ENCODE measurements at places on chromosomes 12 and 14.

- DNase-seq = no peak
These were observed 33.2 kb downstream of the AKAP3 start for GRCh38 chr12:4615667-4616066.

DNA sequence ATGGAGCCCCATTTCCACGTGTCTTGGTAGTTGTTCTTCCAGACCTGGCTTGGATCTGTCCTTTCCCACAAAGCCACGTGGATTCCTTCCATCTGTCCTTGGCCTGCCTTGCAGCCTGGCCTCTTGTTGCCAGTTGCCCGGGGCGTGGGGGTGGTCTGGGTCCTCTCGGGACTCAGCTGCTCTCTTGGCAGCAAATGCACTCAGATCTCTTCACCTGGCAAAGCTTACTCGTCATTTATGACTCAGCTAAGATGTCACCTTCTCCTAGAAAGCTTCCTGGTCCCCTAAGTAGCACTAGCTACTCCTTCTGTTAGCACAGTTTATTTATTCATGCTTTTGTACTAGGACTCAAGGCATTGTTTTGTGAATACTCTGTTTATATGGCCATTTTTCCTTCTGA, 13.6 kb downstream of the PLEKHG3 start:
- DNase-seq = no peak

DNA sequence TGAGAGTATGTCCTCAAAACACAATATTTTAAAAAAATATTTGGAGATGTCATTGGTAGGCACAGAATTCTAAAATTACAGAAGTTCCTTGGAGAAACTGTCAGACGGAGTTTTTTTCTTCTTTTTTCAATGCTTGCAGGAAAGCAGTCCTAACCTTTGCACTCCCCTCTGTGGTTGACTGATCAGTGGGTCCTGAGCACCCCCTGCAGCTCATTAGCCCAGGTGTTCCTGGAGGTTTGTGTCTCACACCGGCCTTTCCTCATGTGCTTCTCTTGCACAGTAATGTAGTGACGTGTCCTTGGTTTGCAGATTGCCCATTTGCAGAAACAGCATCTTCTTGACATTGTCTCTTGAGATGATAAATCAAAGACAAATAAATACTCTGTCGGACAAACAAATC, 513.0 kb downstream of the TMEM121 start:
- DNase-seq = no peak

DNA sequence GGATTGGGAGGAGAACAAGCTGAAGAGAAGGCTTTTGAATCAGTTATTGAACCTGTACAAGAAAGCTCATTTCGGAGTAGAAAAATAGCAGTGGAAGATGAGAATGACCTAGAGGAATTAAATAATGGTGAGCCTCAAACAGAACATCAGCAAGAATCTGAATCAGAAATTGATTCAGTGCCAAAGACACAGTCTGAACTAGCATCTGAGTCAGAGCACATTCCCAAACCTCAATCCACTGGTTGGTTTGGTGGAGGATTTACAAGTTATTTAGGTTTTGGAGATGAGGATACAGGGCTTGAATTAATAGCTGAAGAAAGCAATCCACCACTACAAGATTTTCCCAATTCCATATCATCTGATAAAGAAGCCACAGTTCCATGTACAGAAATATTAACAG, 13.5 kb downstream of the MIA2 start:
- no peak for DNase-seq

DNA sequence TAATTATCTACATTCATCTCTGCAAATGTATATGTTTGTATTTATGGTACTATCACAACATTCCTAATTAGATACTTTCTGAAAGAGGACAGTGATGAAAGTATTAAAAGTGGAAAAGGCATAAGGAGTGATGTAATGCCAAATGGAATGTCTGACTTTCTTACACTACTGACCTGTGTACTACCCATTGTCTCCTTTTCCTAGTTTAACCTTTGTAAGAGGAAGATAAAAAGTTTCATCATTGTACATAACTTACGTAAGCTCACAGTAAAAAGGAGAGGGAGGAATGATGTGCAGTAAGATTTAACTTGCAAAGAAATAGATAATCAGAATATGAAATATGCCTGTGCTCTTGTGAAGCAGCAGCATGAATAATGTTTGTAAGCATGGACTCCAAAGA, 55.9 kb downstream of the SOX5 start:
- no peak for DNase-seq

DNA sequence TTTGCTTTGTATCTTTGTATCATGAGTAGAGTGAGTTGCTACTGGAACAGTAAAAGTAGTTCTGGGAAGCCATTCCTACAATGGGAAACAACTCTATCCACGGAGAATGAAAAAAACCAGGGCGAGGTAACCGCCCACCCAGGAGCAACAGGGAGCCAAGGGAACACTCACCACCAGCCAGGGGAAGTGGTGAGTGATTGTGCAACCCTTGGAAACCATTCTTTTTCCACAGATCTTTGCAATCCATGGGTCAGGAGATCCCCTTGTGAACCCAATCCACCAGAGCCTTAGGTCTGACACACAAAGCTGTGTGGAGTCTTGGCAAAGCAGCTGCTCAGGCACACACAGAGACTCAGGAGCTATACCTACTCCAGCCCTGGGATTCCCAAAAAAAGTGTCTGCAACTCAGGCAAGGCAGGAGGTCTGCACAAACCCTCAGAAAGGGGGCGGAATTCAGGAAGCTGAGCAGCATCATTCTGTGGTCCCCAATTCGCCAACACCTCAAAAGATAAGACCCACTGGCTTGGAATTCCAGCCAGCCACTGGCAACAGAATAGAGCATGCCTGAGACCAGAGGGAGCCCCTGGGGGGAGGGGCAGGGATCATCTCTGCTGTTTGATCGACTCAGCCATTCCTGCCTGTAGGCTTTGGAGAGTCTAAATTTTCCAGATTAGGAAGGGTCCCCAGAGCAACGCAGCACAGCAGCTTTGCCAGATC, 52.1 kb upstream of the PPFIA2 start:
- DNase-seq = no peak

DNA sequence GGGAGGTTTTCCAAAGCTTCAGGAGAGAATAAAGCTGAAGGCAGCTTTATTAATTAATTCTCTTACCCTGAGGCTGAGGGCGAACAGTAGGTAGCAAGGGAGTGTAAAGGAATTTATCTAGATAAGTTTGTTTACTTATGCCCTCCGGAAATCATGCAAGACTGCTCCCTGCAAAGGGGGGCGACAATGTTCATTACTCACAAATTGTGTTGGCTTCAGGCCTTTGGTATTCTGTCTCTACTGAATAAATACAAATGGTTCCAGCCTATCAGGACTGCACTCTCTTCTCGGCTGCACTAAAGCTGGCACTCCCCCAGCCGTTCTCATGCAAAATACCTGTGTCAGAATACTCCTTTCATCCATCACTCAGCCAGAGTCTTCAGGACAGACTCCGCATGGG, 120.8 kb downstream of the PPHLN1 start:
- no peak for DNase-seq

- no peak for DNase-seq
These were observed 56.0 kb downstream of the MDGA2 start for GRCh38 chr14:47619392-47619791.

DNA sequence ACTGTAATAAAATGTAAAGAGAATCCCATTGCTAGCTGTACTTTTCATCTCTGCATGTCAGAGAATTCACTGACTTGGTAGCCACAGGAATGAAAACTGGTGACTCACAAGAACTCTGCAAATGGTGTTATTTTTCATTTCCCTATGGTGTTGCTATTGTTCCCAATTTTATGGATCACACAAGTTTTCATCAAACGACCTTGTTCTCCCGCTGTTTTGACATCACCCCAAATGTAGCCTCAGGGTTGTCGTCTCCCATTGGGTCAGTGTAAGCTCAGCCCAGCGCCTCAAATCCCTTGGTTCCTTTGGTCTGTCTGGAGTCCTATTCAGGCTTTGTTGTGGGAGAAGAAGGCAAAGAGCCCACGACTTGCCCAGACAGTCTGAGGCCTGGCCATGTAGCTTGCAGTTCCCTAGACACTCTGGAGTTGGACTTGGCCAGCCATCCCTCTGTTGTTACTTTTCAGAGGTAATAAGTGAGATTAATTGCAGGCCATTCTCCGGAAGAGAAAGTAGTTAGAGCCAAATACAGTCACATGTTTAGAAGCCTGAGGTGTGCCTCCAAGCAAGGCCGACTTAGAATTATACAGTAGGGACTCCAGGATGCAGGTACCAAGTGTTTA, 159.2 kb downstream of the TGFB3 start:
- no peak for DNase-seq

- no peak for DNase-seq
These were observed 143.6 kb downstream of the PAWR start for GRCh38 chr12:79547044-79547734.

- DNase-seq = no peak
These were observed 17.8 kb downstream of the RASSF8 start for GRCh38 chr12:25976289-25976688.

DNA sequence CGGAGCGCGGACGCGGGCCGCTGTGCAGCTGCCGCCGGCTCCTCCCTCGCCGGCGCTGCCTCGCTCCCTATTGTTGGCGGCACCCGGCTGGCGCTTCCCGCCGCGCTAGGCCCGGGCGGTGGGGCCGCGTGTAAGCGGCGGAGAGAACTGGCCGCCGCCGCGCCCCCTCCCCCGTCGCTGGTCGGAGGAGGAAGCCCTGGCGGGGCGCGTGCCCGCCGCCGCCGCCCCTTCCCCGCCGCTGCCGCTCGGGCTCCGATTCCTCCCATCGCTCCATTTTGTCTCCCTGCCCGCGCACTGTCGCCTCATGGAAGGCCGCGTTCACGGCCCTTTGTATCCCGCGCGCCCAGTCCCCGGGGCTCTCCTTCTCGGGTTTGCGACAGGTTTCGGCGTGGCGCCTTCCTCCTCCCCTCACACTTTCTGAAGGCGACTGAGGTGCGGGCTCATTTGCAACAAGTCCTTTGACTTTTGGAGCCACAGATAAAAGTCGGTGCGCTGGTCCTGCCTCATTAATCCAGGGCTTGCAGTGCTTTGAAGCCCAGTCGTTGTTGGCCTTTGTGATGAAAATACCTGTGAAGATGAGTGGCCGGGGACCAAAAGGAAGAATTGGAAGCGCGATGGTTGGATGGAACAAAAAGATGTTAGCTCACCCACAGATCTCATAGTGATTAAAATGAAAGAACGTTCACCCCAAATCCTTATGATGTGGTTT, 707 bp downstream of the CPSF6 start:
- peak; percentile 69 for DNase-seq

GRCh38 chr14:33524244-33524643, 426.6 kb downstream of the EGLN3 start:
- no peak for DNase-seq

GRCh38 chr12:131946757-131947156, 3.0 kb upstream of the EP400 start:
- no peak for DNase-seq

DNA sequence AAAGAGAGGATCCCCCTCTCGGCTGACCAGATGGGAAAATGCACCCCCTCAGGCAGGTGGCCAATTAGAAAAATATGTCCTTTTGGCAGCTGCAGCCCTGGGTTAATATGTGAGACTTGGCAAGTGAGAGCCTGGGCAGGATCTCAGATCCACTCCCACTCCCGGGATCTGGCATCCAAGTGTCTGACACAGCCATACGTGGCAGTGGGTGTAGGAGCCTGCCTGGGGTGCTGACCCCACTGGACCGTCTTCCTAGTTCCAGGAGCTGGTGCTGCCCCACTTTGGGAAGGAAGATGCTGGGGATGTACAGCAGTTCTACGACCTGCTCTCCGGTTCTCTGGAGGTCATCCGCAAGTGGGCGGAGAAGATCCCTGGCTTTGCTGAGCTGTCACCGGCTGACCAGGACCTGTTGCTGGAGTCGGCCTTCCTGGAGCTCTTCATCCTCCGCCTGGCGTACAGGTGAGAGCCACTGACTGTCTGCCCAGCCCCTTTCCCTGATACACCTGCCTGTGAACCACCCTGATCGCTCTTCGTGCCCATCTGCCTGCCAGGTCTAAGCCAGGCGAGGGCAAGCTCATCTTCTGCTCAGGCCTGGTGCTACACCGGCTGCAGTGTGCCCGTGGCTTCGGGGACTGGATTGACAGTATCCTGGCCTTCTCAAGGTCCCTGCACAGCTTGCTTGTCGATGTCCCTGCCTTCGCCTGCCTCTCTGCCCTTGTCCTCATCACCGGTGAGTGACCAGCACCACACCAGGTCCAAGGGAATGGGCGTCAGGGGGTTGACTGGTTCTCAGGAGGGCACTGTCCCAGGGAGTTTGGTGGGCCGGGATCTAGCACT, 5.8 kb downstream of the NR4A1 start:
- DNase-seq = peak; percentile 63

GRCh38 chr12:47735649-47736048, 10.4 kb upstream of the ENDOU start:
- DNase-seq = no peak

Measured in femur (tissue), 1 donor.